Brain pericyte (primary cell): ENCODE measurements at places on chromosomes 13 and 19.
A peak's percentile ranks its signal among the peaks of the same experiment; 100 is the strongest.

DNA sequence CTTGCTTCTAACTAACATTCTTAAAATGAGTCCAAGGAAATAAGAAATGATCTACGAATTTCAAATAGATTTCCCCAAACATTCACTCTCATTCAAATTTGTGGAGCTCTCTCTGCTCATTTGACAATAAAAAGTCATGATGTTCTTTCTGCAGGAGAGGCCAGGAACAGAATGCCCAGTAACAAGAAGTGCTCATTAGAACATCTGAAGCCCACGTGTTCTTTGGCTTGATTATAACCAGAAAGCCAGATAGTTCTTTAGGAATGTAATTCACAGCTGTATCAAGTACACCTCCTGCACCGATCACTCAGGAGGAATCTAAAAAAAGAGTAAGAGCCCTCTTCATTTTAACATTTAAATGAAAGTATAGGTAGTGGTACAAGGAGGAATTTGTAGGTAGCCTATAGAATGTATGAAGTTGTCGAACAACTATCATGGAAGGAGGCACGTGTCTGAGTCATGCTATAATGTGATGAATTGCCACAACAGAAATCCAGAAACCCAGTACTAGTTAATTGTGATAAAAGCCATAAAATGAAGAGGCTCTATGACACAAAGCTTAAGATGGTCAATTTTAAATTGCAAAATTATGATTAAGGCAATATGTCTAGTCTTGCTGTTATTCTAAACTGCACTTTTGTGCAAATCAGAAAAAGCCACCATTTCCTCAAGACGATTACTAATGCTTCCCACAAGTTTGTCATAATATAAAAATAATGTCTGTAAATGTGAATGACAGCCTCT lies 12.8 kb downstream of the MEDAG start:
- no peak for DNase-seq

- no peak for DNase-seq
These were observed 10.2 kb downstream of the CARM1 start for GRCh38 chr19:10881403-10882107.

DNA sequence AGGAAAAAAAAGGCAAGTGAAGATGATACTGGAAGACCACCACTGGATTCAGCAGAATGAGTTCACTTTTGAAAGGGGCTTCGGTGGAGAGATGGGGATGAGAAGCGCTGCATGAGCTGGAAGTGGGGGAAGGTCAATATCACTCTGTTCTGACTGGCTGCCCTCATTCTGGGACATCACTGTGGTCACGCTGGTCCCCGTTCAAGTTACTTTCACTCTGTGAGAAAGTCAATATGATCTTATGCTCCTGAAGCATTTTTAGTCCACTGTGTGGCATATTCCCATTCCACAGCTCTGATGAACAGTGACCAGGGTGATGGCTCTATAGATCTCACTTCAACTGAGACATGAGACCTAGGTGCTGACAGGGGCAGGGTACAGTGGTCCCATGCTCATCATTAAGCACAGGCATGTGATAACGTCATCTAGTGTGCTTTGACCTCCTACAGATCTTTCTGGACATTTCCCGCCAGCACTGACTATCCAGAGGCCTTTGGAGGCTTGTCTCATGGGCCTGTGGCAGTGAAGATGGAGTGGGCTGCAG lies 40.2 kb upstream of the GPR183 start:
- no peak for DNase-seq

DNA sequence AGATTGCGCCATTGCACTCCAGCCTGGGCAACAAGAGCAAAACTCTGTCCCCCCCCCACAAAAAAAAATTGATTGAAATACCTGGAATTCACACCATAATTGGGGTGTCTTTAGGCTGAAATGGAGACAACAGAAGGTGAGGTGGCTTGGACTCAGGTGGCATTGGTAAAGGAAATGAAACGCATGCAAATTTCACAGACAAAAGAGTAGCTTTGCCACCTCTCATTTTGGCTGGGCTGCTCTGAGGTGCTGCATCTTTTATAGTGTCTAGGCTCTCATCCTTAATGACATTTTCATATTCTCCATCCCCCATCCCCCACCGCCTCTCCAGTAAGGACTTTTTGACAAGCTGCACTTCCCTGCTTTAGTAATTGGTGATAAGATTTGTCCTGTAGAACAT lies 6.9 kb downstream of the UBE2L5 start:
- DNase-seq: no peak

DNA sequence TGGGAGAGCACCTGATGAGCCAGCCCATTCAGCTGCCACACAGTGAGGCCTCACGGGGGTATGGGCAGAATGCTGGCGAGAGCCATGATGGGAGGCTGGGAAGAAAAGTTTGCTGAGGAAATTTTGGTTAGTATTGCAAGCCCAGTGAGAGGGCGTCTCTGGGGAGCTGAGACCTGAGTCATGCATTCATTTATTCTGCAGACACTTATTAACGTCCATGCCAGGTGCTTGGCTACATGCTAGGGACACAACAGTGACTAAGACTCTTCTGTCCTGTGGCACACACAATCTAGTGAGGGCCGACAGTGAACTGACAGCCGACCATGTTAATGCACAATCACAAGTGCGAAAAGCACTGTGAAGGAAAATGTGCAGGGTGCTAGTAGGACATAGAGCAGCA lies 27.2 kb downstream of the WDR62 start:
- DNase-seq: no peak

DNA sequence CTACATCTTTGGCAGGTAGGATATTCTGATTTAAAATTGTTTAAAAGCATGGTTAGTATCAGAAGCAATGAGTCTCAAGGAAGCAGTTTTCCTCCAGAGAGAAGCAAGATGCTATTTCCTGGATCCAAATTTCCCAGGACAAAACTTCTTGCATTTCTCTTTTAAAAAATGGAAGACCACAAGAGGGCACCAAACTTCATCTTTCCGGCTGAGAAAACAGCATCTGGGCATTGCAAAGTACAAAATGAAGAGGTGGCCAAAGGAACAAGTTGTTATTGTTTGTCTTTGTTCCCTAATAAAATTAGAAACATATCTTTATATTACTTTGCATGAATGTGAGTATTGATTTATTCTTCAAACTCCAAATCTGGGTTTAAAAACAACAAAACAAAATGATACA lies 60.0 kb upstream of the LRCH1 start:
- DNase-seq: no peak

- DNase-seq: no peak
These were observed 3.6 kb downstream of the TMEM161A start for GRCh38 chr19:19134687-19135158.

DNA sequence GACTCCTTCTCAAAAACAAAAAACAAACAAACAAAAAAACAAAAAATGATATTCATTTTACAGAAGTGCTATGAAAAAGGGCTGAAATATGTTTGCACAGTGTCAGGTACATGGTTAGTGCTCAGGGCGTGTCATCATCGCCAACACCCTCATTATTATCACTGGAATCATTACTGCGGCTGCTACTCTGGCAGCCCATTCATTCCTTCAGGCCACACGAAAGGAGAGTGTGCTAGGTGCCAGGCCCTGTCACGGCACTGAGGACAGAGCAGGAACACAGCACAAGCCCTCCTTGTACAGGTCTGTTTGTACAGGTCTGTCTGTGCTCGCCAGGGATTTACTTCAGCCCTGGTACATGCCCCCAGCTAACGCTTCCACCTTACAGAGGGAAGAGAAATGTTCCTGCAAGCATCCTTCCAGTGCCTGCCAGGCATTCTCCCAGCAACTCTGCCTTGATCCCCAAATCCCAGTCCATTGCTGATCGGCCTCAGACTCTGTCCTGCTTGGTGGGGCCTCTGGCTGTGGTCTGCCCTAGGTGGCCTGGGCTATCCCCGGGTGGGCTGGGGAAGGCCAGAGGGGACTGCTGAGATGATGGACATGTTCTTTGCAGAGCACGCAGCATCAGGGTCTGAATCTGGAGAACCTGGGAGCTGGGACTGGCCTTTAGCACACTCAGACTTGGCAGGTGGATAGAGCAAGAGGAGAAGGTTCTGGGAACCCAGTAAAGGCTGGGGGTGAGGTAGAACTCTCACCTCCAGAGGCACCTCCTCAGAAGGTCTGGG lies 210.7 kb downstream of the URI1 start:
- no peak for DNase-seq

GRCh38 chr13:76937281-76937820 lies 11.0 kb upstream of the ACOD1 start:
- peak; percentile 81 for DNase-seq

- no peak for DNase-seq
These were observed 106.8 kb downstream of the LACC1 start for GRCh38 chr13:43986421-43986981.

- no peak for DNase-seq
These were observed 56.2 kb upstream of the AKAP11 start for GRCh38 chr13:42215578-42216421.

- no peak for DNase-seq
These were observed 537 bp downstream of the NAT14 start for GRCh38 chr19:55485439-55486011.

DNA sequence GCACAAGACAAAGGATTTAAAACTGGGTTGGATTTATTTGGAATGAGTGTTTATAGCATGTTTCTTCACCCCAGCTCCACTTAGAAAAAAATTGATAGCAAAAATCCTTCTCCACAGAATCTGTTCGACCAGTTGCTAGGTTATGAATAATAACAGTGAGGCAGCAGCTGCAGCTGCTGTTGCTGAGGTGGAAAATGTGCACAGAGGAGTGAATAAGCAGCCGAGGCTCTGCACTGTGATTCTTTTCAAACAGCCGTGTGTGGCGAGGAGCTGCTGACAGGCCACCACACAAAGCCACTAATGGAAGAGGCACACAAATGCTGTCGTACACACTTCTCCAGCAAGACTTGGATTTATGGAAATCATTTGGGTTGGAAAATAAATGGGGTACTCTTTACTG lies 6.4 kb upstream of the RASL11A start:
- DNase-seq: no peak

- no peak for DNase-seq
These were observed 58.7 kb downstream of the DPY19L3 start for GRCh38 chr19:32464279-32464678.

DNA sequence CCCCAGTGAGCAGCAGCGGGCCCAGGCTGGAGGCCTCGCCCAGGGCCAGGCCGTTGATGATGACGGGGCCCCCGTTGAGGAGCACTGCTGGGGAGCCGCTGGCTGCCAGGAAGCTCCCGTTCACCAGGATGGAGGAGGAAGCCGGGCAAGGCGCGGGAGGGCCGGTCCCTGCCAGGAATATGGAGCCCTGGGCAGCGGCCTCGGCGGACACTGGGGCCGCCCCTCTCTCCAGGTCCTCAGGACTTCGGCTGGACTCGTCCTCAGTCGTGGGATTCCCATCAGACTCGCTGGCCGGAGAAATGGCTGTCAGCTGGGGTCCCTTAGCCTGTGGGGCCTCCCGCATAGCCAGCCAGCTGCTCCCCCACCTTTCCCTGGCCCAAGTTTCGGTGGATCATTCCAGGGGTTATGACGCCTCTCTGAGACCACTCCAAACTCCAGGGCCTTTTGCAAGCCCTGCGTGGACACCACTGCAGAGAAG lies 2.1 kb downstream of the SIX5 start:
- DNase-seq: no peak

DNA sequence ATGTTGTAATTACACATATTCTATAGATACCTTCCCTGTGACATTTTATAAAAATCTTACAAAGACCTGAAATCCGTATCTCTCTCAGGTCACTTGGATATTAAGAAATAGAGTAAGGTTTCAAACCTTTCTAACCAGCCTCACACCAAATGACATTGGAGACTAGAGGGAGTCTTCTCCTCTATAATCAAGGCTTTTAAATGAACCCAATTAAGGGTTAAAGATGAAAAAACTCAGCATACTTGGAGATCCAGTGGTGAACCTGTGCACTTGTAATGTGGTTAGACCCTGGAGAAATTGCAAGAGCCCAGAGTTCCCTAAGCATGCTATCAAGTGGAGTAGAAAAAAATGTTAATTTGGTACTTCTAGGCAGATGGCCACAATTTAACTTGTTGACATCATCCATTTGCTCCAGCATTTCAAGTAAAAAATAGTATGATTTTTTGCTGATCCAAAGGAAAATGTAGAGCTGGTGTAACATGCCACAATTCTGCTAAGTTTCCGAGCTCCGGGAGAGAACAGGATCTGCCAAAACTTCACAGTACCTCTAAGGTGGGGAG lies 554.1 kb upstream of the MIR17HG start:
- DNase-seq: no peak
